NB4 (cell line): ENCODE measurements at places on chromosomes 3 and 15.
A peak's percentile ranks its signal among the peaks of the same experiment; 100 is the strongest.

DNA sequence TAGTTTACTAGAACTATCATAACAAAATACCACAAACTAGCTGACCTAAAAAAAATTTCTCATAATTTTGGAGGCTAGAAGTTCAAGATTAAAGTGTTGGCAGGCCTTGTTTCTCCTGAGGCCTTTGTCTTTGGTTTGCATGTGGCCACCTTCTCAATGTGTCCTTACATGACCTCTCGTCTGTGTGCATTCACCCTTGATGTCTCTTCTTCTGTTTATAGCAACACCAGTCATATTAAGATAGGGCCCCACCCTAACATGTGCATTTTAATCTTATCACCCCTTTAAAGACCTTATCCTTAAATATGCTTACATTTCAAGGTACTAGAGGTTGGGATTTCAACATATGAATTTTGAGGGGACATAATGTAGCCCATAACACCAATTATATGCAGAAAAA is 177.0 kb downstream of the ZBBX start:
- DNase-seq, result no peak

GRCh38 chr3:31358473-31359070 is 174.2 kb upstream of the STT3B start:
- no peak for DNase-seq

DNA sequence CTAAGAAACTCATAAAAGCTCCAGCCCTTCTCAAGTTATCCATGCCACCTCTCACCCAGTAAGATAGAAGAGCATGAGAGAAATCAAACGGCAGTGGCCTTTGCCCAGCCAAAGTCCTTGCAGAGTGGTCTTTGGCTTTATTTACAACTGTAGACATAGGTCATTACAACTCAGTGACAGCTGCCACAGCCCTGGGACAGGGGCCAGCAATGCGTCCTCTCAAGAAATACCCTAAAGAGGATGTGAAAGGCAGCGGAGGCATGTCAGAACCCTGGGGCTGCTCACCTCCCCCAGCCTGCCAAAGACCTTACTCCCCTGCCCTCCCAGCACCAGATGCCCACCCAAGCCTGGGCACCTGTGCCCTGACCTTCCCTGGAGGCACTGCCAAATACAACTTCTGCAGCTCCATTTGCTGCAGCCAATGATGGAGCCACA is 6.3 kb downstream of the ACAA1 start:
- DNase-seq, result no peak

DNA sequence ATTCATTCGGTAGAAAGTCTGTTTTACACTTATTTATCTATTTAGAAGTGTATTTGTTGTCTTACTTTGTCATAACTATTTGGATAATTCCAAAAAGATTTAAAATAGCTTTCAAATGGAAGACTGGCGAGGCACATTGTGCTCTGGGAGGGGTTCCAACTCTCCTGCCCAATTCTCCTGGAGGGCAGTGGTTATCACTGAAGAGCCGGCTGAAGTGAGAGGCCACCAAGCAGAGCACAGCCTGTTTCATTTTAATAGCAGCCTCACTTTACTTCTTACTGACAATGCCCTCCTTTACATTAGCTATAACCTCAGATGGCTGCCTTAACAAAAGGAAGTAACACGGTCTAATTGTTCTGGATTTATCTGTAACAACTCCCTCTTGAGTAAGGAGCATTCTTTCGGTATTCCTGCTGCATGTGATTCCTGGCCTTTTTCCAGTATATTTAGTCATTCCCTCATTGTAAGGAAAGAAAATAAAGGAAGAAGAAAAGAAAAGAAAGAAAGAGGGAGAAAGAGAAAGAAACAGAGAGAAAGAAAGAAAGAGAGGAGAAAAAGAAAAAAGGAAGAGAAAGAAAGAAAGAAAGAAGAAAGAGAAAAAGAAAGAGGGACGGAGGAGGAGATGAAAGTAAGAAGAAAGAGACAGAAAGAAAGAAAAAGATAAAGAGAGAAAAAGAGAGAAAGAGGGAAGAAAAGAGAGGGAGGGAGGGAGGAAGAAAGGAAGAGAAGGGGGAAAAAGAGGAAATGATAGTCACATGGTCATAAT is 339.8 kb upstream of the WNT5A start:
- DNase-seq, result no peak

DNA sequence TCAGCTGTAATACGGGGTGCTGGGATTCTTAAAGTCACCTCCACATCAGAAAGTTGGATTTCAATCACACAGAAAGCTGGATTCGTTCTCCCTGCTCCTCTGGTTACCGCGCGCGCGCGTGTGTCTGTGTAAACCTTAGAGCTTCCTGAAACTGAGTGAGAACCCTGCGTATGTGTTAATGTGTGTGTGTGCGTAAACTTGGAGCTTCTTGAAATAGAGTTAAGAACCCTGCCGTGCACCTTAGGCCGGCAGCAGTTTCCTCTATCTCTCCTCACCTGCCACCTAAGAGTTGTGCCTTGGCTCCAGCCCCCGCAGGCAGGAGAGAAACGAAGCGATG is 531 bp downstream of the LZTFL1 start:
- DNase-seq, result peak; percentile 71
